Right kidney (tissue), 9 donors: ENCODE measurements at places on chromosomes 2 and 18.
A peak's percentile ranks its signal among the peaks of the same experiment; 100 is the strongest.

DNA sequence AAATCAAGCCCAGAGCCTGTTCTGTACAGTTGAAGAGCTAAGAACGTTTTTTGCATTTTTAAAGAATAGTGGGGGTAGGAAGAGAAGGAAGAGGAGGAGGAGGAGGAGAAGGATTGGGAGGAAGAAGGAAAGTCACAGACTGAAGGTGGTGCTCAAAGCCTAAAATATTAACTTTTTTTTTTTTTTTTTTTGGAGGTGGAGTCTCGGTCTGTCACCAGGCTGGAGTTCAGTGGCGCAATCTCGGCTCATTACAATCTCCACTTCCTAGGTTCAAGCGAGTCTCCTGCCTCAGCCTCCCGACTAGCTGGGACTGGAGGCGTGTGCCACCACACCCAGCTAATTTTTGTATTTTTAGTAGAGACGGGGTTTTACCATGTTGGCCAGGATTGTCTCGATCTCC lies 18.3 kb upstream of the KLHL29 start:
- no peak for DNase-seq

GRCh38 chr2:61969376-61969775 lies 63.9 kb downstream of the COMMD1 start:
- no peak for DNase-seq

- DNase-seq = no peak
Measured at GRCh38 chr2:50895041-50895440, 136.9 kb downstream of the NRXN1 start.

- no peak for DNase-seq
Measured at GRCh38 chr18:56789004-56789888, 138.1 kb downstream of the WDR7 start.

GRCh38 chr2:172097557-172098131 lies 5.1 kb downstream of the DLX2 start:
- DNase-seq = peak; percentile 48

- no peak for DNase-seq
Measured at GRCh38 chr18:9506046-9506792, 30.9 kb downstream of the RALBP1 start.
